ENCODE measurements at places on chromosomes 5 and 9.

- DNase-seq: no peak
Observed at GRCh38 chr9:121085661-121086060, 10.9 kb downstream of the CNTRL start.

GRCh38 chr9:3534614-3535404, 9.0 kb upstream of the RFX3 start:
- no peak for DNase-seq

- no peak for DNase-seq
Observed at GRCh38 chr5:5371005-5371404, 51.5 kb upstream of the ICE1 start.

DNA sequence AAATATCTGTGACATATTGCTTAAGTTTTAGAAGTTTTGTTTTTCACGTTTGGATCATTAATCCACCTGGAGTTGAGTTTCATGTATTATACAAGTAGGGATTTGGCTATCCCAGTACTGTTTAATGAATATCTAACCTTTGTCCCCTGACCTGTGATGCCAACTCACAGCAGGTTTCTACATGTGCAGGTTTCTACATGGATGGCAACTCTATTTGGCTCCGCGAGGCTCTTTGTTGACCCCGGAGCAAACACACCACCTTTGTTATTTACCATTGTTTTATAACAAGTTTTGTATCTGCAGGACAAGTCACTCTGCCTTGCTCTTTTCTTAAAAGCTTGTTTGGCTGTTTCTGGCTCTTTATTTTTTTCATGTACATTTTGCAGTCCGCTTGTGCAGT, 920 bp upstream of the SFXN1 start:
- DNase-seq: no peak

DNA sequence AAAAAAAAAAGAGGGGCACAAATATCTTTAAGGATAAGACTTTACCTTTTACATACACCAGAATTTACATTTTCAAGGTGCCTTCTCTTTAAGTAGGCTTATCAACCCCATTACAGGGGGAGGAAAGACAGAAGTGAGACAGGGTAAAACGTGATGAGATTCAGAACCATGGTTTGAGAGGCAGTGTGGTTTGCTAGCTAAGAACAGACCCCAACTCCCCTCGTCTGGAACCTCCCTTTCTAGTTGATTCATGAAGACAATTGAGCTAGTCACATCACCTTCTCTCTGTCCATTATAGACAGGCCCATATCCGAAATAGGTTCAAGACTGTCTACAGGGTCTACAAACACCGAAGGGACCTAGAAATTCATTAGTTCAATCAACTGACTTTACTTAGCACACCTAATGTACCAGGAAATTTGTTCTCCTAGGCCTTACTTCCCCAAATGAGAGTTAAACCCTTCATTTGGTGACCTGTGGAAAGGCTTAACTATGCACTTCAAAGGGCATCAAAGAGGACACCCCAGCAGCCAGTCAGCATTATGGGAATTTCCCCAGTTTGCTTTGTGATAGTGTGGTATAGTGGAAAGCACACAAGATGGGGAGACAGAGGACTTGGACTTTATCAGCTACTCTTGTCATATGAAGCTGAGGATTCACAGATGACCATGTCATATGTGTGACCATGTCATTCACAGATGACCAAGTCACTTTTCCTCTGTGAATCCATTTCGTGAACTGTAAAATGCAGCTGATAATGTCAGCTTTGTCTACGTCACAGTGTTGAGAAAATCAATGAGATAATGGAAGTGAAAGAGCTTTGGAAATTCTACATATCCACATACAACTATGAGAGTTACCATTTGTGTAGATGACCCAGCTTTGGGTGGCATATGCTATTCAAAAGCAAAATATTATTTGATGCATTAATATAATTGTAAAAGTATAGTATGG, 40.2 kb upstream of the CYFIP2 start:
- no peak for DNase-seq

- no peak for DNase-seq
Observed at GRCh38 chr5:76487821-76488220, 84.7 kb downstream of the IQGAP2 start.

GRCh38 chr5:179880848-179881590, 22.4 kb upstream of the MRNIP start:
- DNase-seq: no peak

- no peak for DNase-seq
Observed at GRCh38 chr5:138402640-138403039, 36.2 kb upstream of the REEP2 start.

- DNase-seq: no peak
Observed at GRCh38 chr9:34717996-34718614, 8.2 kb upstream of the CCL21 start.

Data from NCI-H446 treated with DMSO at 0.1 percent for 48 hours (cell line).